SK-N-SH (cell line): ENCODE measurements at places on chromosomes 5 and 9. TPM values are rescaled to one million over a fixed set of nuclear protein-coding genes. Genes with fewer than 3 reads are reported as not detected.

The PCBD2 gene
- polyA plus RNA-seq: 5.1 and 6.2 TPM in 2 replicates

The GDA gene
- polyA plus RNA-seq: not detected in 2 replicates

- no peak for DNase-seq
Observed at GRCh38 chr5:10990634-10991033, 229.6 kb upstream of the DAP start.

DNA sequence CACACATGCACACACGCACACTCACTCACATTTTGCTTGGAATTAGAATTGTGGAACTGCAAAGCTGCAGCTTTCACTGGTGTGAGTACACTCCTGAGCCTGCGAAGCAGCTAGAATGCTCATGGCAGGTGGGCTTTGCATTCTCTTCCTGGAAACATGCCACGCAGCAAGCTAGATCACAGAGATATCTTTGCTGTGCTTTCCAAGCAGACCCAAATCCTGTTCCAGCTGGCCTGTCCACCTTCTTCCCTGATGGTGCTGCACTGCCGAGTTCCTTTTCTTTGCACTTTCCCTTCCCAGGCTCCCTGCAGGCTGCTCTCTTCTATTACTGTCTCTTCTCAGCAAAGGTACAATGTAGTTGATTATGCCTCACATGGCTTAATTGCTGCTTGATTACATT is 92.7 kb upstream of the CKMT2 start:
- peak; percentile 28 for DNase-seq

DNA sequence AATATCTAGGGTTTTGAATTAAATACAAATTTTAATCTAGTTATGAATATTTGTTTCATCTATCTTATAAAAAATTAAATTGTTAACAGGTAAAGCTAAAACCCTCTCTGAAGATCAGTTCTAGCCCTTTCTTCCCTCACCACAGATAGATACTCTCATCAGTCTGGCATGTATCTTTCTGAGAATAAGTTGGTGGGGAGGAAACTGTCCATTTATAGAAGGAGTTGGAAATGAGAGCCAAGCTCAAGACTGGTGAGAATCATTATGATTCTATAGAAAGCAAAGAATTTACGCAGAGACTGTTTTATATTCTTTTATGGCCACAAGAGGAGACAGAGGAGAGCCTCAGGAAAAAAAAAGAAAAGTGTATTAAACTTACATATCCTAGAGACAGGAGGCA is 59.0 kb downstream of the STARD4 start:
- no peak for DNase-seq

DNA sequence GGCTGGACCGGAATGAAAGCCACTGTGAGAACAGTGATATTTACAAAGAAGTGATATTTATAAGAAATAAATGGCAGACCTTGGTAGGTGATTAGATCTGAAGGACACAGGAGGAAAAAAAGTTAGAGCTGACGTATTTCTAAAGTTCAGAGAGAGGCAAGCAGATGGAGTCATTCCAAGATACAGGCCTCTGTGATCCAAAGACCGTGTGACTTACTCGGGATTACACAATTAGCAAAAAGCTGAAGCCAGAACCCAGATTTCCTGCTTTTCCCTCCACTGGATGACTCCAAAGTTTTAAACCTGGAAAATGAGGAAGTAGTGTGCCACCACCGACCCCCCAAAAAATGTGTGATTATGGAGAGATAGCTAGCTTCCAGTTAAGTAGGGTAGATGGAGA is 3.1 kb upstream of the DOCK8 start:
- no peak for DNase-seq

GRCh38 chr9:6121707-6122106 is 93.9 kb upstream of the IL33 start:
- DNase-seq: no peak

GRCh38 chr5:97728920-97729319 is 545.9 kb upstream of the RIOK2 start:
- no peak for DNase-seq

GRCh38 chr9:72540348-72540873 is 19.0 kb downstream of the TMC1 start:
- no peak for DNase-seq

- no peak for DNase-seq
Observed at GRCh38 chr9:136567651-136568287, 21.9 kb upstream of the NOTCH1 start.

The TAF11L3 gene
- not detected in 2 replicates for polyA plus RNA-seq

The LRRC19 gene
- polyA plus RNA-seq: not detected in 2 replicates

The CKMT2 gene
- polyA plus RNA-seq: not detected in 2 replicates

DNA sequence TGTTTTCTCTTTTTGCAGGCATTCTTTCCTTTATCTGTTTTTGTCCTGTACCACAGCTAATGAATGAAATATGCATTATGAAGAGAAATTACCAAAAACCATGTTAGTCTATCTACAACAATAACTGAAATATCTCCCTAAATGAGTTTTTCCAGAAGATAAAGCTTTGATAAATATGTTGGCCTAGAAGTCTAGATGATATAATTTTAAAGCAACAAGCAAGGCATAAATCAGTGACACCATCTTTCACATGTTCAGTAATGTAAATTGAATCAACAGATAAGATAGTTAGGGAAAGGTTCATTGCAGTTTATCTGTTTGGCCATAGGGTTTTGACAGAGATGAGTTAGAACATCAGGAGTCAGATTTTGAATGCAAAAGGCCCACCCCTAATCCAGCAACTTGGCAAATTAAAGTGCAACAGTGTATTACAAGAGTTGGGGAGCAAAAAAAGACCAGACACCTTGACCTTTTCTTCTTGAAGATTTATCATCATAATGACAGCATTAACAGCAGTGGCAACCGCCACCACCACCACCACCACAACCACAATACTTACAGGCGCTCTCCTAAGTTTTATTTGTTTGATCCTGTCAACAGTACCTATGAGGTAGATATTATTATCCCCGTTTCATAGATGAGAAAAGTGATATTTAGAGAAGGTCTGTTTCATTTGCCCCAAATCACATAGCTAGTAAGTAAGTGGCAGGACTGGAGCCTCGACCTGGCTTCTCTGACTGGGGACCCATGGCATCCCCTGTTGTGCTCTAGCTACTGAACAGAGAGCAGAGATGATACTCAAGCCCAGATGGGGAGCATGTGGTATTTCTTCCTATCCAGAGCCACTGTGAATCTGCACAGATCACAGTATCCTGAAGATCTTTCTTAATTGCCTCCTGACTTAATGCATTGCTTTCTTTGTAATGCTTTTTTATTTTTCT is 122.8 kb upstream of the DHFR start:
- peak; percentile 37 for DNase-seq

DNA sequence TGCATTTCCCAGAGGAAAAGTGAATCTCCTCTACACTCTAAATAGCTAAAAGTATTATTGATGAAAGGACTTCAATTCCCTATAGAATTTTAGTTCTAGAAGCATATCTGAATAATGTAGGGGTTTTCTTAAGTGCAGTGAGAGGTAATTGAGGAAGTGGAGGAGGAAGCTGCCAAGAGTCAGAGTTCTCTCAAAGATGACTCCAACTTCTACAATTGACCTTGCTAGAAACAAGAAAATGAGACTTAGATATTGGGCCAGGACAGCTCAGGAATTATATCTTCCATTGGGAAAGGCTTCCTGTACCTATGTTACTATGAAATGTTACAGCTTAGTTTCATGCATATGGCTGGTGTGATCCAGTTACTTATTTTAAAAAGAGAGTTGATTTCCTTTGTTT is 10.4 kb upstream of the F2R start:
- DNase-seq: no peak

- no peak for DNase-seq
Observed at GRCh38 chr5:36584009-36584875, 22.2 kb upstream of the SLC1A3 start.

GRCh38 chr5:16000056-16000455 is 179.5 kb downstream of the MARCHF11 start:
- DNase-seq: no peak

DNA sequence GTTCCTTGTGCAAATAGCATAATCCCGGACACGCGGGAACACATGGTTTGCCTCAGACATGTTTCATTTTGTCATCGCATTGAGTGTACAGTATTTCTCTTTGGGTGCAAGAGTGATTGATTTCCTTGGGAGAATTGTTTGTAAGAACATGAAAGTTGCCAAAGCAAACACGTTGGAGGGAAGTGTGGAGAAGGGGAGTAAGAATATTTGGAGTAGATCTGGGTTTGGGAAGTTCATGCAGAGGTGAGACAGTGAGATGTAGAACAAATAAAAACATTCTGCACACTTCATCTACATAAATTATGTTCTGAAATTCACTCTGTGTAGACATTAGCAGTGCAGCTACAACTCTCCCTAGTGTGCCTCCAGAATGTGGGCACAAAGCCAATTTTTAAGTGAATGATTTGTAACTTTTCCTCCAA is 24.0 kb downstream of the FOXD1 start:
- no peak for DNase-seq

DNA sequence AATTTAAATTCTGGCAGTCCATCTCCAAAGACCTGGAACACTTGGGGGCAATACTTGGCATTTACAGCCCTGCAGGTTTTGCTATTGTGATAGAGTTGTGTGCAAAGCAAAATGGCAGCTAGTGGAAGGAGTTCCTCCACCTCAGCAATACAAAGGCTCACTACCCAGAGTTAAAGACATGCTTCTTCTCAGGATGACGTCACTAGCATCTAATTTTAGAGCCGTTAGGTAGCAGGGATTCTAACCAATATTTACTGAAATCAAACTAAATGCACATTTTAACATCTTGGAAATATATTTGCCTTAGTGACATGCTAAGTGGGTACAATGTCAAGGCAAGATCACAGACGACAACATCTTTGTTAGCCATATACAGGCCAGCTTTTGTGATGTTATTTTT is 261.6 kb downstream of the MAN2A1 start:
- no peak for DNase-seq
